Thymus (tissue), 14 donors: ENCODE measurements at places on chromosomes 7 and 10. TPM values are rescaled to one million over a fixed set of nuclear protein-coding genes. Genes with fewer than 3 reads are reported as not detected.

The FFAR4 gene
- polyA plus RNA-seq: 0.25 TPM

The ATOH7 gene
- polyA plus RNA-seq: 0.16 TPM

The NKX1-2 gene
- polyA plus RNA-seq: 0.05 TPM

The FOXP2 gene
- 0.14 TPM for polyA plus RNA-seq

The CPXM2 gene
- polyA plus RNA-seq: 6.9 TPM

The H2BK1 gene
- polyA plus RNA-seq: 0.25 TPM

The TCERG1L gene
- 1.5 TPM for polyA plus RNA-seq

The SEC31B gene
- polyA plus RNA-seq: 70.7 TPM

The GCK gene
- polyA plus RNA-seq: 0.30 TPM

The SRGN gene
- 549 TPM for polyA plus RNA-seq

The TMEM139 gene
- 0.64 TPM for polyA plus RNA-seq

The C10orf105 gene
- polyA plus RNA-seq: 0.68 TPM

The BEND7 gene
- polyA plus RNA-seq: 2.1 TPM

The LIPM gene
- polyA plus RNA-seq: 0.57 TPM

The PTPN12 gene
- polyA plus RNA-seq: 79.1 TPM

The KNDC1 gene
- polyA plus RNA-seq: 0.02 TPM

The RPEL1 gene
- polyA plus RNA-seq: 0.02 TPM
